ENCODE measurements at places on chromosomes 3 and 15.

GRCh38 chr3:27923349-27924068 is 201.4 kb upstream of the EOMES start:
- DNase-seq, result no peak

DNA sequence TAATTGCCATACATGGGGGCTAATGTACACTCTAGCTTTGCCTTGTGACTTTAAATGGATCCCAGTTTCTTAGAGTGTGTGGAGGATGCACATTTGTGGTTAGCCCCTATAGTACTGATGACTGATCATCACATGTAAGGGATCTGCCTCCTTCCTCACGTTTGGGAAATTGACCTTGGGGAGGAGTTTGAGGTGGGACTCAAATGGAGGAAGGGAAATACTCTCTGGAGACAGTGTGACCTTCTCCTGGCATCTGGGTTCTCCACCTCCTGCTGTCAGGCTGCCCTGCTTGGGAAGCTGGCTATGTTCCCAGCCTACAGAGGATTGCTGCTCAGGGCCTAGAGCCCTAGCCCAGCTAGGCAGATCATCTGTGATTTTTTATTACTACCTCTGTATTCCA is 48.7 kb downstream of the PPM1L start:
- no peak for DNase-seq

DNA sequence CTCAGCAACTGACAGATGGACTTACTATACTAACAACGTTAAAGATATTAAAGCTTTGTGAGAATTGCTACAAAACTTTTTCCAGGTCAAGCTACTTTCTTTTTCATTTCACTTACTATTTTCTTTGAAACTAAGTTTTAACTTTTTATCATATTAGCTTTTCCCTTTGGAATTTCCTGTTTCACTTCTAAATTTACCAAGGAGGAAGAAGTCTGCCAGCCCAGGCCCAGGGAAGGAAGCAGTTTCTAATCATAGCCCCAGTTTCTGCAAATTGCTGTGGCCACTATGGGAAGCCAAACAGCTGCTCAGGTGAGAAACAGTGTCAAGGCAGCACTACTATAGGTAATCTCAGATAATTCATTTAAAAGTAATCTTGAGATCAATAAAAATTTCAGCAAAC is 18.4 kb downstream of the CYFIP1 start:
- no peak for DNase-seq

- peak; percentile 35 for DNase-seq
Observed at GRCh38 chr3:5136211-5136918, 14.3 kb downstream of the ARL8B start.

GRCh38 chr15:74789171-74789631 is 7.3 kb downstream of the CSK start:
- DNase-seq, result no peak

DNA sequence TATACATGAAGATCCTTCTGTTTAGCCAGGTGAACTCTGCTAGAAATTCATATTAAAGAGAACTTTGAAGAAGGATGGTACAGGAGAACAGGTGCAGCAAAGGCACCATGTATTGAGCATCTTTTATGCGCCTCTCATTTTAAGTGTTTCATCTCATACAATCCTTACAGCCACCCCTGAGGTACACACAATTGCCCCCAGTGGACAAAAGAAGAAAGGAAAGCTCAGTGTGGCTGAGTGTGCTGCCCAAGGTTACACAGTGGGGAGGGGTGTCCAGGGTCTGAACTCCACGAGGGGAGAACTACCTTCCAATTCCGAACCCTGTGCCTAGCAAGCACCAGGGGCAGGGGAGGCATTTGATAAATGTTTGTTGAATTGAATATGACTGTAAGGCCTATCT is 98.6 kb downstream of the MECOM start:
- no peak for DNase-seq

- DNase-seq, result no peak
Observed at GRCh38 chr15:81825136-81825535, 220.7 kb downstream of the MEX3B start.

DNA sequence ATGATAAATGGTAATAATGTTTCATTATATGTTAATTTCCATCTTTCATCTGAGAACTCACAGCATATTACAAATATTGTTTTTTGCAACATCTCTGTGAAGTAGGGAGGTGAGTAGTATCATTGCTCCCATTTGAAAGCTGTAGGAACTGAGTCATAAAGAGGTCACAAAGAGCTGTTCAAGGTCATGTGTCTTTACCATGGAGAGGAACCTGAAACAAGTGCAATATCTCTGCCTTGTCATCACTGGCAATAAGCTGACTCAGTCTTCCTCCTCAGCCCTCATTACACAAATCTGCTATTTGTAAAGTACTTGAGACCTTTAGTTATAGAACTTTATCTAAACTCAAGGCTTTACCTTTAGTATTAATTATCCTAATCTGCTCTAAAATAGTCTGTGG is 4.4 kb upstream of the ATP13A4 start:
- DNase-seq, result no peak

DNA sequence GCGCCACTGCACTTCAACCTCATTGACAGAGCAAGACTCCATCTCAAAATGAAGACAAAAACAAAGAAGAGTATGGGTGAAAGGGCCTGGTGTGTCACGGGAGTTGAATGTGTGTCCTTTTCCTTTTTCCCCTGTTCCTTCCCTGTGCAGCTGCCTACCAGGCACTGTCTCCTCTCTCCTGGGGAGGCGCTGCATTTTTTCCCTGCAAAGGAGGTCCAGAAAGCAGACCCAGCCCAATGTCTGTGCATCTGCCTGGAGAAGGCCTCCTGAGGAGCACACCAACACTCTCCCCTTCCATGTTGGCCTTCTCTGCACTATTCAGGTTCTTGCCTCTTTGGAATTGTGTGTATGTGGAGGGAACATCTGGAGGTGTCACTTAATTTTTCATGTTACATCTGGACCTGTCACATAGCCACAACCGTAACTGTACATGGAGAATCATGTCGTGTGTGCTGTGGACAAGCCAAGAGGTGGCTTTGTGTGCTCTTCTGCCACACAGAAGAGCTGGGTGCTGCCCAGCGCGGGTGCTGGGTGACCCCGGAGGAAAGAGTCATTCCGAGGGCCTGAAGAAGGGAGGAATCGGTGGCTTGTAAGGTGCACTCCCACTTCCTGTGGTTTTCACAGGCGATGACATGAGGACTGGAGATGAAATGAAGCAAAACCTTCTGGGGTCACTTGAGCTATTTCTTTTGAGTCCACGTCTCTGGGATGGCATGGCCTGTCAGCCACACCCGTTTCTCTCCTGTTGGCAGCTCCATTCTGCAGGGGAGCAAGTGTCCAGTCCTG is 46.5 kb upstream of the CGNL1 start:
- peak; percentile 26 for DNase-seq

DNA sequence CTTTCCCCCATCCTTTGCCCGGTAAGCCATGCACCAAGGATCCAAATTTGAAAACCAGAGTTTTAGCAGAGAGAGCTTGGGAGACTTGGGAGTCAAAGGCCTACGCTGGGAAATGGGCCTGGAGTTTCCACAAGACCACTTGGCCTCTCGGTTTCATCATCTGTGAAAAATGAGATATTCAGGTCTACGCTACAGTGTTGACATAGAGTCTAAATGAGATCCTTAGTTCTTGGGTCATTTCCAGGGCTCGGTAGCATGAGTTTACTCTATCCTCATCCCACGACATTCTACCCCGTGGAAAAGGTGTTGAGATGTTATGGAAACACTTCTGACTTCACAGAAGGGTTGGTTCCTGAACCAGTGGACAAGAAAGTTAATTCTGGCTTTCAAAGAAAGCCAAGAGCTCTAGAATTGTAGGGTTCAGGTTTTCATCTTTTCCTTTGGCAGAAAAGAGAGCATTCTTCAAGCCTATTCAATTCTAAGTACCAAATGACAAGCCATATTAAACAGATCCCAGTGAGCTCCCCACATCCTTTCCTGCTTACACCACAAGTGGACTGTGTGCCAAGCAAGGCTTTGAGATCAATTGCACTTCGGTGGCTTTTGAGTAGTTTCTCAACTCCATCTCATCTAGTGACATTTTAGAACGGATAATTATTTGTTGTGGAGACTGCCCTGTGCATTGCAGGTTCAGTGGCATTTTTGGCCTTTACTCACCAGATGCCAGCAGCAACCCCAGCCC is 219.7 kb downstream of the SLCO3A1 start:
- DNase-seq, result no peak

DNA sequence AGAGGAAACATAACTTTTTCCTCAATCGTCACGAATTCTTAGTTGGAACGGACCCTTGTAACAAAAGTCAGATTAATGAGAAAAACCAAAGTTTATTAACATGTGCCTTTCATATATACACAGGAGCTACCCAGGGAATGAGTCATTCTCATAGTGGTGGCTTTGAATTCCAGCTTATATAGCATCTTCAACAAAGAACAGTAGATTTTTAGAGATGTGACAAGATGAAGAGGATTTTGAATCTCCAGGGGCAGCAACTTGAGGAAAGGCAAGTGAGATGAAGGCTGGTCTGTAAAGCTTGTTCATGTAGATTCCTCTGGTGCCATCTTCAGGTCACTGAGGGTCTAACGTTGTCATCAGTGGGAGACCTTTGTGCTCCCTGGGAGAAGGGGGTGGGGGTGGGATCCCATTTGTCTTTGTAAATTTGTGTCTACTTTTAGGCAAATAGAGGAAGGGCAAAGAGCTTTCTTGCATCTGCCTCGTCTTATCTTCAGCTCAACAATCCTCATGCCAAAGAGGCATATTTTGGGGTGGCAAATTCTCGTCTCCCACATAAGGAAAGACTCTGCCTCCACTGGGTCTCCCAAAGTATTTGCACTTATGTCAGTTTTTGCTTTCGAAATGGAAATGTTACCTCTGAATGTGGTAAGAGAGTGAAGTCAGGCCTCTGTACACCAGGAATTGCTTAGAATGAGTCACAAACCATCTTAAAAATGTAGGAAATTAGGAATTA is 29.5 kb downstream of the CLEC3B start:
- DNase-seq, result no peak

Measured in kidney glomerular epithelial cell (primary cell).